ENCODE measurements at places on chromosomes 7 and 10.

DNA sequence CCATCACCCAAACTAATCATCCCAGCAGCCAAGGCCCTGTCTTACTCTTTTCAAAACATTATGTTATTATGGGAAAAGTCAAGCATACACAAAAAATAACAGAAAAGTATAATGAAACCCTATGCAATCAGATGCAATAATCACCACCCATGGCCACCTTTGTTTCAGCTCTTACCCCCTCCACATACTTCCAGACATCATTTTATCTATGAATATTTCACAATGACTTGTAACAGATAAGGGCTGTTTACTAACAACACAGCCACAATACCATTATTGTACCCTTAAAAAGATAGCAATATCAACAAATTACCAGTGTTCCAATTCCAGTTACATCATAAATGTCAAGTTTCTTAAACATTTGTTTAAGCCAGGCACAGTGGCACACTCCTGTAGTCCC lies 35.2 kb downstream of the AIFM2 start:
- DNase-seq = no peak

- no peak for DNase-seq
Observed at GRCh38 chr10:102394801-102395399, 605 bp upstream of the NFKB2 start.

DNA sequence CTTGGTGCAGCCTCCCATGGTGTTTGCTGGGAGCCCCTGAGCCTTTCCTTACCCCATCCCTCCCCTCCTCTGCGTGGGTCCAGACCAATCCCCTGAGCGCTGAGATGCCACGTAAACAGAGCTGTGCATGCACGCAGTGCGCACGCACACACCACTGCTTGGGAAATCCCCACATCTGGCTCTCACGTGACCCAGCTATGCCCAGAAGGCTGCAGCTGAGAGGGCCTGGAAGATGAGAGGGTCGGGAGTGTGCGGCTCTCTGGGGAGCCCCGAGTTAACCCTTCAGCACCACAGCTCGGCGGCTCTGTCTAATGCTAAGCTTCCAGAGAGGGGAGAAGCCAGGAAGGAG lies 177.2 kb downstream of the SH3PXD2A start:
- no peak for DNase-seq

DNA sequence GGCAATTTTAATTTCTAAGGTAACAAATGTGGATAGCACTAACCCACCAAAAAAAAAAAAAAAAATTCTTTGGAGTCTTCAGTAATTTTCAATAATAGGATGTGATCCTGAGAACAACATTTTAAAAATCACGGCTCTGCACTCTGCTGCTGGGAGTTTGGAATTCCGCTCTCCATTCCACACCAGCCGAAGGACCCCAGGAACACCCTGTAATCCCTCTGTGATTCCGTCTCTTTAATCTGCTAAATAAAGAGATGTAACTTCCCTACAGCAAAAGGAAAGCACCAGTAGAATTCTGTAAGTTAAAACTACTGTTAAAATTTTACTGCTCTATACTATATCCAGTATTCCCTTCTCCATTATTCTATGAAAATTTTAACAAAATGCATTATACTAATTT lies 284.5 kb downstream of the PTPRN2 start:
- DNase-seq = no peak

GRCh38 chr10:25178411-25178810 lies 3.6 kb downstream of the GPR158 start:
- DNase-seq = no peak

DNA sequence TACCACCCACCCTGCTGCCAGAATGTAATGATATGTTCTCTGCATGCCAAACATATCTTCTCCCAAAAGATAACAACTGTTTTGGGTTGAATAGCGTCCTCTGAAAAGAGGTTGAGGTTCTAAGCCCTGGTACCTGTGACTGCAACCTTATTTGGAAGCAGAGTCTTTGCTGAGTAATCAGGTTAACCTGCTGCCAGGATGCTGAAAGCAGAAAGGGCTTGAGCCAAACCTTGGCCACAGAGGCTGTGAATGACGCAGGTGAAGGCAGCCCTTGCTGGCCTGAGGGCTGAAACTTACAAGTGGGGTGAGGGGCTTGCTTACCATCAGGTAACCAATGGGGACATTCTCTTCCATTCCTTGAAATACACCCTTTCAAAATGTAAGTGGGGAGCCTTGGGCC lies 151.8 kb upstream of the RHEB start:
- DNase-seq = no peak

DNA sequence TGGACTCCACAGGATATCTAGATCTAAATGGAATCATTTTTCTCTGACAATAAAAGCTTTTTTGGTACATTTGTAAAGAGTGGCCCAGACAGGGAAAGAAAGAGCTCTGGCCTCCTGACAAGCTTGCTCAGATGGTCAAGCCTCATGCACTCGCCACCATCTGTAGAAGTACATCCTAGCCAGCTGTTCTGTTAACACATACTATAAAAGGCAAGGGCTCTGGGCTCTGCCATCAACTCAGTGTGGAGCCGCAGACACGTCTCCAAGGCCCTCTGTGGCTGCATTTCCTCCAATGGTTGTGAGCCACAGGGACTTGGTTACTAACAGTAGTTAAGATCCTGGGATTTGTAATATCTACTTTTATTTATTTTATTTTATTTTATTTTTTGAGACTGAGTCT lies 70.8 kb upstream of the KDM7A start:
- DNase-seq = no peak

DNA sequence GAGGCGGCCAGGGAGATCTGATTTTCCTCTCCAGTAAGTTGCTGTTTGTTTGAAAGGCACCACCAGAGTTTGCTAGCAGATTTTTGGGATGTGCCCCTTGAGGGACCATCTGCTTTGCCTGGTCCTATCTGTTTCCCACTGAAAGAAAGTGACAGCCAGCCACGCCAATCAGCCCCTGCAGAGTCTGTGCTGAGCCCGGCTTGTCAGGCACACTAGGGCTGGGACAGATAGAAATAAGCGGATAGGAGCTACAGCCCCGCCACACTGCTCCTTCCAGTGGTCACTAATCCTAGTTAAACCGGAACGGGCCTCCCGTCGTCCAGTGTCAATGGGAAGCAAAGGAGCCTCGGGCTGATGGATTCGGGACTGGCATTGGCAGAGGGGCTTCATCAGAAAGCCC lies 161.9 kb upstream of the PRR15 start:
- no peak for DNase-seq

DNA sequence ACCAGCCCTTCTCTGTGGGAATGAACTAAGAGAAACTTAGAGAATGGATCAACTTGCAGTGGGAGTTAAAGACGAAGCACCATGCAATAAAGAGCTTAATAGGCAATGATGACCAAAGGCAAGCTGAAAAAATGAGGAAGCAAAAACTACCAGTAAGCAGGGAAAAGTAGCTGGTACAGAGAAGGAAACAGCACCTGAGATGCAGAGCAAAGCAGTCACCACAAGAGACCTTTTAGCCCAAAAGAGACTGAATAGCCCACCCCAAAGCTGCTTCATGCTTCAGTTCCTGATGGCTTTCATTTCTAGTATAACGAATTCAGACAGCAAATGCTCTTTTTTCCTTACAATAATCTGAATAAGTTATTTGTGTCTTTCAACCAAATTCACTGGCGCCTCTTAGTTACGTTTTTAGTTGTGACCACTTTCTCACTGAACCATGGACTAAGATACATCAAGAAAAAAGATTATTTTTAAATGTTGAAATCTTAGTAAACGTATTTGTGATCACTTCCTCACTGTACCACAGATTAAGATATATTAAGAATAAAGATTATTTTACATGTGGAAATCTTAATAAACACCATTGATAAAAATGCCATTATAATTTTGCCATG lies 76.0 kb downstream of the USP6NL start:
- no peak for DNase-seq

DNA sequence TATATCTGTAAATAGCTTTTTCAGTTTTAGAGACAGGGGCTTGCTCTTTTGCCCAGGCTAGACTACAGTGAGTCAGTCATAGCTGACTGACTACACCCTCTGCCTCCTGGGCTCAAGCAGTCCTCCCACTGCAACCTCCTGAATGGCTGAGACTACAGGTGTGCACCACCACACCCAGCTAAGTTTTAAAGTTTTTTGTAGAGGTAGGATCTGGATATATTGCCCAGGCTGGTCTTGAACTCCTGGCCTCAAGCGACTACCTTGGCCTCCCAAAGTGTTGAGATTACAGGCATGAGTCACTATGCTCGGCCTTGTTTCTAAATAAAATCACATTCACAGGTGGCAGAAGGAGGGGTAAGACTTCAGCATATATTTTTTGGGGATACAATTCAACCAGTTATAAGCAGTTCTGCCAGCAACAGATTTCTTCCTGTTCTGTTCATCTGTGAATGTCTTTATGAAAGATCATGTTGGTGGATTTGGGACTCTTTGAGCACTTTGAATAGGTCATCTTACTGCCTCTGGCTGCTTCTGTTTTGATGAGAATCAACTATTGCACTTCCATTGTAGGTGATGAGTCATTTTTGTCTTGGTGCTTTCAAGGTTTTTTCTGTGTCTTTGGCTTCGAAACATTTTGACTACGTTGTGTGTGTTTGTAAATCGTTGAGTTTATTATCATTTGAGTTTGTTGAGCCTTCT lies 15.7 kb downstream of the RBM33 start:
- DNase-seq = no peak

DNA sequence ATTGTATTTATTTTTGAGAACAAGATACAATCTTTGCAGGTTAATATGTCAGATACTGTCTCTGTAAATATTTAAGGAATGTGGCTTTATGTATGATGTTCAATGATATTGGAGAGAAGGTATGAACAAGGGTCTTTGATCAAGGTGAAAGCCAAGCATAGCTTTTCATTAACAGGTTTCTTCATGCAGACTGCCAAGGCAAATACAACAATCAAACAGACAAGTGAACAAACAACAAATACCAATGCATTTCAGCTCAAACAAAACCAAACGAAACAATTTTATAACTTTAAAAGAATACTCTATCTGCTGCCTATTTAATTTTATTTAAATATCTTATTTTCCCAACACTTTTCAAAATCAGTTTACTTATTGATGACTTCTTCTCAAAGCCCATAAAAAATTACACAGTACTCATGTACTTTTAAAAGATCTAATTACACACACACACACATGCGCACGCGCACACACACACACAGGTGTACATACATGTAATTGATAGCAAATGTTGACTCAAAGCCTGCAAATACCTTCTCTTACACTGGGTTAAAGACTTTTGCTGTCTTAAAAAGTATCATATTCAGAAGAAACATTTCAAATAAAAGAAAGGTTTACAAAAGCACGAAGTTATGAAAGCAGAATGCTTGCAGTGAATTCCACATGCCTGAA lies 201.1 kb upstream of the CCDC6 start:
- no peak for DNase-seq

DNA sequence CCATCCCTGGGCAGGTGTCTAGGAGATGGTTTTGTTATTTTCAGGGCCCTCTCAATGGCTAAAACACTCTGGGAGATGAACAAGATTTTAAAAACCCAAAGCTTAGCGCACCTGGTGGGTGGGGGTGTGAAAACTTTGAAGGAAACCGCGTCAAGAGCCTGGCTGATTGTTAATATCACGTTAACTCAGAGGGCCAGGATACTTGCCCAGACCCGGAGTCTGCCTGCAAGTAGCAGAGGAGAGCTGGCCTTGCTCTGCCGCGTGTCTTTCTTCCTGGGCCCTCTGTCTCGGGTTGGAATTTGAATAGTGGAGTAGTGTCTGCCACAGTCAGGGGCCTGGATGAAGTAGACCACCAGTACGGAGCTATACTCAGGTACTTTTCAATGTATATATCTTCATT lies 1.1 kb downstream of the MGMT start:
- DNase-seq = no peak

GRCh38 chr10:129030996-129031843 lies 435.8 kb upstream of the MGMT start:
- DNase-seq = no peak

DNA sequence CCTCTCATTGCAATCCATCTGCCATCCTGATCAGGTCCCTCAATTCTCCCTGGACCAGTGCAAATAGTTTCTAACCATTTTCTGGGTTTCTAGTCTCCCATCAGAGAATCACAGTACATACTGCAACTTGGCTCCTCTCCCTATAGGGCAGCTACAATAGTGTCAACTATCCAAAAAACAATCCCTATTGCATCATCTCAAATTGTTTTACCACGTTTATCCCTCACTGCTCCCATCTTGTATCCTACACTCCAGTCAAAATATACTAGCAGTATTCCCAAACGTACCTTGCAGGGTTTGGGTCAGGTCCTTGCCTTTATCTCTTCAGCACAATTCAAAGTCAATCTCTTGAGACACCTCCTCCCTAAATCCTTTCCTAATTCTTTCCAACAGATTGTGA lies 23.6 kb downstream of the ASB15 start:
- no peak for DNase-seq

DNA sequence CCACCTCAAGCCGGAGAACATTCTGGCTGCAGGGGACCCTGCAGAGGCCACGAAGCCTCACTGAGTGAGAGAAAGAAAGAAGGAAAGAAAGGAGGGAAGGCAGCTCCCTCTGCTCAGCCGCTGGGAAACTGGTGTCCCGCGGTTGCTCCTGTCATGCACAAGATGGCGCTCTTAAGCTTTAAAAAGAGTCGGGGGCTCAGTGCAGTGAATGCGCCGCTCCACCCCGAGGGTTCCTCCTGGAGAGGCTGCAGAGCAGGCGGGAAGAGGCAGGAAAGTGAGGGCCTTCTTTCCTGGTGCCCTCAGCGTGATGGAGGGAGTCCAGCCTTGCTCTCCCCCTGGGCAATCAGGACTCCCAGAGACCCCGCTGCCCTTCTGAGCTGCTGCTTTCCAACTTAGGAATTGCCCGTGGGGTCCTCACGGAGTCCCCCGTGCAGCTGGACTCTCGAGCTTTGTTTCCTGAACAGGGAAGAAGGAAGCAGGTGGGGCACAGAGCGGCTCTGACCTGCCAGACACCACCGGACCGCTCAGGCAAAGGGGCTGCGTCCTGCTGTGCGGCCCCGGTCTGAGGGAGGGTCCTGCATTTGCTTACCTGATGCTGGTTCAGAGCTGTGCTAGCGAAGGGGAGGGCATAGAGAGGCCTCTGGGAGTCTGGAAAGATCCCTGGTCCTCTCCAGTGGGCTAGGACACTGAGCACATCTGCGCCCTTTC lies 141.9 kb upstream of the MKI67 start:
- DNase-seq = no peak

GRCh38 chr7:132218876-132219275 lies 357.4 kb downstream of the PLXNA4 start:
- DNase-seq = no peak

DNA sequence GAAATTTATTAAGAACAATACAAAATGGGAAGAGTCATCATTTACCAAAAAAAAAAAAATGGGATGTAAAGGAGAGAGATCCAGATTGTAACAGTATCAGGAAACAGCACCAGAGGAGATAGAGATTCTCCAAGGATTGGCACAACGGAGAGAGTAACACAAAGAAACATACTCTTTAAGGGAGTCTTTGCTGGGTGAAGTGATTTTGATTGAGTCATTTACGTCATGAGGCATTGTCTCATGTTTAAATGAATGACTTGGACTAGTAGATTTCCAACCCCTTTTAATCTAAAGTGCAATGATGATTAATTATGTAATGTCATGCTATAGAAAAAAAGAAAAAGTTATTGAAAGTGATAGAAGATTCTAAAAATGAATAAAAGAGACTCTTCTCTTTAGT lies 68.8 kb downstream of the ITGB8 start:
- no peak for DNase-seq

GRCh38 chr10:100325158-100325557 lies 4.9 kb downstream of the PKD2L1 start:
- DNase-seq = no peak

GRCh38 chr10:35821339-35821911 lies 179.3 kb upstream of the FZD8 start:
- no peak for DNase-seq

Data from RWPE2 (cell line).